CD4-positive, alpha-beta T cell treated with Interleukin-4 for 4 hours (primary cell): ENCODE measurements at places on chromosomes 7 and 10.
A peak's percentile ranks its signal among the peaks of the same experiment; 100 is the strongest.

- DNase-seq: no peak
These were observed 103.6 kb downstream of the ARHGAP22 start for GRCh38 chr10:48501226-48501625.

DNA sequence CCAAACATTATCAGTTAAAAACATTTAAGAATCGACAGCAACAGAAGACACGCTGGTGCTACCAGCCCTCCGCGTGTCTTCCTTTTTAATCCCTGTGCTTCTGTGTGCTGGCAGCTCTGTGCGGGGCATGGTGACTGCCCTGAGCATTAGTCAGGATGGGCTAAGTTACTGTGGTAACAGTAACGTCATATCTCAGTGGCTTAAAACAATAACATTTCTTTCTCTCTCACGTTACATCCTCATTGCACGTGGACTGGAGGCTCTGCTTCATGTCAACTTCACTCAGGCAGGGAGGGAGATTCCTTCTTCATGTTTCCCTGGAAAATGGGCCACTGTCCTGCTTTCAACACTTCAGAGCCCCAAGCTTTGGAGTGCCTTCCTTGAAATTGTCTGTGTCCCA, 378.5 kb downstream of the CCSER2 start:
- no peak for DNase-seq

- DNase-seq: no peak
These were observed 211.6 kb upstream of the SP8 start for GRCh38 chr7:20998309-20998708.

GRCh38 chr7:70098133-70098561, 499.9 kb downstream of the AUTS2 start:
- no peak for DNase-seq

DNA sequence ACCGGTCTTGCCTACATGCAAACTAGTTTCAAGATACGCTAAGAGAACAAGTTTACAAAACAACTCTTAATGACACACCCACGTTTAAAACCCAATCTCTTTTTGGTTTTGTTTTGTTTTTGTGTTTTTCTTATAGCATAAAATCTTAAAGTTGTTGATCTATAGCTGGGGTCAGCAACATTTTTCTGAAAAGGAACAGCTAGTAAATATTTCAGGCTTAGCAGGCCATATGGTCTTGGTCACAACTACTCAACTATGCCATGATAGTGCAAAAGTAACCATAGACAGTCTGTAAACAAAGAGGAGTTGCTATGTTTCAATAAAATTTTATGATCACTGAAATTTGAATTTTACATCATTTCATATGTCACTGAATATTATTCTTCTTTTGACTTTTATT, 327.4 kb downstream of the AGMO start:
- DNase-seq: no peak

- no peak for DNase-seq
These were observed 25.1 kb upstream of the UBE3C start for GRCh38 chr7:157113607-157114006.

GRCh38 chr10:92894081-92894655, 45.8 kb downstream of the EXOC6 start:
- no peak for DNase-seq

GRCh38 chr10:103278862-103279298, 1.9 kb downstream of the INA start:
- no peak for DNase-seq

GRCh38 chr10:23439452-23439960, 631 bp downstream of the OTUD1 start:
- DNase-seq: no peak

DNA sequence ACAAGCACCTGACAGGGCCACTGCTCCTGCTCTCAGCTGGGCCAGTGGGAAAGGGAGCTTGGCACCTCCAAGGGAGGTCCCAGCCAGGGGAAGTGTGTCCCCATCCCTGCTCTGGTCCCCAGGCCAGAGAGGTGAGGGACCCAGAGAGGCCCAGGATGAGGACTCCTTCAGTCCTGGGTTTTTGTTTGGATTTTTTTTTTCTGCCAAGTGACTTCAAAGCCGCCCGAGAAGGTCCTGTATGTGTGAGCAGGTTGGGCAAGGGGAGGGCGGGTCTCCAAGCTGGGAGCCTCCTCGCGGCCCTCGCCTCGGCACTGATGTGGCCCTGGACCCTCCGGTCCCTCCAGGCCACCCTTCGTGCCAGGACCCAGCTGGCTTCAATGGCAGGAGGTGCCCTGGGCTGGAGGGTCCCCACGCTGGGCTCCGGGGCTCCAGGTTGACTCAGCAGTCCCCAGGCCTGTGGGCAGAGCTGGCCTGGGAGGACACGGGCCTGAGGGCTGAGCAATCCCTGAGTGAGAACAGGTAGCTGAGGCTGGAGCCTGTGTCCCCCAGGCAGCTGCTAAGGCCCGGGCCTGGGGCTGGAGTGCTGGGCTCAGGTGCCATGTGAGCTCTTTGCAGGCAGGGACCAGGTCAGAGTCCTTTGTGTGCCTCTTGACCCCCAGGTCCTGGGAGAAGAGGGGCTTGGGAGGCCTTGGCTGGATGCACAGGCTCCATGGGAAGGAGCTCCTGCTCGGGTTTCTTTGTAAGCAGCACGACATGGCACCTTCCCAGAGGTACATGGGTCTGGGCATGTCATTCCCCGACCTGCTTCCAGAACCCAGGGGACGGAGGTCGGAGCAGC, 140.6 kb downstream of the FAM53B start:
- DNase-seq: no peak

GRCh38 chr7:100804681-100805431, 22.5 kb downstream of the EPHB4 start:
- no peak for DNase-seq

DNA sequence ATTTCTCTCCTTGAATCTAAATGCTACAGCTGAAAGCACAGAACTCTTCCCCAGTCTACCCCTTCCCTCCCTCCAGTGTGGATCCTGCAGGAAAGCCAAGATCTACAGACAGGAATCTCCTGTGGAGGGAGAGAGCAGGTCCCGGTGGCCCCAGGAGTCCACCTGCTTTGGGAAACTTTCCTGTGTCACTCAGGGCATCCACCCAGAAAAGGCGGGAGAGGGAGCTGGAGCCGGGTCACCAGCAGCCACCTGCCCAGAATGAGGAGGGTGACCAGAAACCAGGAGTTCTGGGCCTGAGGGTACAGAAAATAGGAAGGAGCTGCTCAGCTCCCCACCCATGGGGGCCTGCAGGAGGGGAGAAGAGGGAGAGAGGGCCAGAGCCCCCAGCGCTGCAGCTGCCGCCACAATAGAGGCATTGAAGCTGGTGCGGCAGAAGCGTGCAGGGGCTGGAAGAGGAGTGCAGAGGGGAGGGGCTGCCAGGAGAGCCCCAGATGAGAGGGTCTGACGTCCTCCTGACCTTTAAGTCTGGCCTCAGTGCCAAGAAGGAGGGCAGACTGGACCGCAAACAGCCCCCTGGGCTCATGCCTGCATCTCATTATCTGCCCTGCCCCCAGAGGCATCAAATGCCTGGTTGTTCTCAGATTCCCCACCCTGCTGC, 56.3 kb upstream of the TMEM72 start:
- DNase-seq: no peak

- DNase-seq: no peak
These were observed 2.8 kb upstream of the DEPP1 start for GRCh38 chr10:44981172-44982113.

- DNase-seq: no peak
These were observed 180.5 kb upstream of the PRSS58 start for GRCh38 chr7:142438235-142438922.

GRCh38 chr7:27128034-27128433, 2.5 kb downstream of the HOXA4 start:
- no peak for DNase-seq

- no peak for DNase-seq
These were observed 513 bp downstream of the HOXA7 start for GRCh38 chr7:27155816-27156507.

- no peak for DNase-seq
These were observed 9.9 kb downstream of the TAS2R41 start for GRCh38 chr7:143487566-143487965.

GRCh38 chr10:80110986-80111385, 21.5 kb upstream of the PLAC9 start:
- DNase-seq: no peak

DNA sequence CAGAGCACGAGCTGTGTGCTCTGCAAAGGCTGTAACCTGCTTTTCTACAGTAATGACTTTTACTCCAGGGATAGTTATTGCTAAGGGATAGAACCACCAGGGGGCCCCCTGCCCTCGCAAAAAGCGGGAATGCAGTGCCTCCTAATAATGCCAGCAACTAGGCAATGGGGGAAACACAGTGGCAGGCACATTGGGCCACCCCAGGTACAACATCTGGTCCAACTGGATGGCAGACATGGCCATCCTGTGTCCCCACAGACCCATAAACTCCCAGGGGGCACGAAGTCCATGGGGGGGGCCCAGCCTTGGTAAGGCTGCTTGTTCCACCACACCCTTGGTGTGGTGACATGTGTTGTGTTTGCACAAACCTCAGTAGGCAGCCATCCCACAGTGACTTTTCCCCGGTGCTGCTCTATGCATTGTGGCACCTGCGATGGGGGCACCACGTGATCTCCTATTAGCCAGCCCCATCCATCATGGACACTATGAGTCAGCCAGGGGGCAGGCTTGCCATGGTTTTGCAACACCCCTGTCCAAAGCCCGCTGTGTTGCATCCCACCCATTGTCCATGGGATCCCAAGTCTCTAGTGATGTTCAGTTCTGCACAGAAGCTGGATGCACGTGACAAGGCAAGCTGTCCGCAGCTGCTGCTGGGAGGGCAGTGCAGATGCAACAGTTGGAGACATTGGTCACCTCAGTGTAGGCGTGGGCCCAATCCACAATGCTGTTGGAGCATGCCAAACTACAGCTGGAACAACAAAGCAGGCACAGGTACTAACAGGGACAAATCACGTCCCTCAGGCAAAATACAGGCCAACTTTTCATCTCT, 84.0 kb downstream of the ANLN start:
- peak; percentile 7 for DNase-seq

GRCh38 chr7:128053023-128053422, 21.8 kb upstream of the LRRC4 start:
- DNase-seq: no peak

GRCh38 chr10:44832595-44833390, 78.3 kb upstream of the TMEM72 start:
- no peak for DNase-seq

DNA sequence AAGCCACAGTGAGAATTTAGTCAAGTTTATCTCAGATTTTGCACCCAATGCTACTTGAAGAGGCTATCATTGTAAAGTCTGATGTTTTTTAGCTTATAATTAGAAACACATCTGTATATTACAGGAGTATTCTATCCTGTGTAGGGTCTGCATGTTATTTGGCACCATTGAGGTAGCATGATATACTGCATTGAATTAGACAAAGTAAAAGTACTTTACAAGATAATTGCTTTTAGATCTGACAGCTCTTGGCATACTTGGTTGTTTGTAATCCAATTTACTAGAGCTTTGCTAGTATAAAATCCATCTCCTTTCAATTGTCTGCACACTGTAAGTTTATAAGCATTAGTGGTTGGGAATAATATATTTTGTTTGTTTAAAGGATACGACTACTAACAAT, 714.3 kb downstream of the ANKRD7 start:
- no peak for DNase-seq

- no peak for DNase-seq
These were observed 185.0 kb upstream of the GHITM start for GRCh38 chr10:83954193-83954799.

GRCh38 chr7:88452646-88453045, 146.0 kb upstream of the STEAP4 start:
- DNase-seq: no peak

- DNase-seq: no peak
These were observed 1.1 kb downstream of the PLEKHS1 start for GRCh38 chr10:113752553-113752952.
